ENCODE measurements at places on chromosomes 5 and 9. TPM values are rescaled to one million over a fixed set of nuclear protein-coding genes. Genes with fewer than 3 reads are reported as not detected.

GRCh38 chr5:148776261-148776660 lies 50.1 kb upstream of the ADRB2 start:
- no peak for DNase-seq

- no peak for DNase-seq
Observed at GRCh38 chr9:89174291-89174690, 4.3 kb downstream of the SHC3 start.

- no peak for DNase-seq
Observed at GRCh38 chr9:116447934-116448333, 239.2 kb upstream of the TRIM32 start.

GRCh38 chr9:88741335-88741734 lies 206.4 kb downstream of the NXNL2 start:
- DNase-seq = no peak

DNA sequence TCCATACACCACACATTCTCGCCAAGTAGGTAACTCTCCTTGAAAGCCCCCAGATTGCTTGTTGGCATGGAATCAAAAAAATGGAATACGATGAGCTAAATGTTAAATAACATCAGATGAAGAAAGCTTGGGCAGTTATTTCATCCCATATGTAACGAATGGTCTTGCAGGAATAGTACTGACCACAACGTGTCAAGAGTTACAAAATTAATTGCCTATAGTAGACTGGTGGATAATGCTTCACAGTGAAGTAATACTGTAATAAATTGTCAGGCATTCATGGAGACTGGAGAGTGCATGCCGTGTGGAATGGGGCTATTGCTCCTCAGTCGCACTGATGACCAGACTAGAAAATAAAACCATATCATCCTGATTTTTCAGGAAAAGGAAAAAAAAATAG lies 1628.7 kb downstream of the MAT2B start:
- no peak for DNase-seq

GRCh38 chr5:19928562-19929421 lies 59.2 kb downstream of the CDH18 start:
- DNase-seq = peak; percentile 28

- peak; percentile 80 for DNase-seq
Observed at GRCh38 chr5:17154211-17154996, 63.0 kb upstream of the BASP1 start.

DNA sequence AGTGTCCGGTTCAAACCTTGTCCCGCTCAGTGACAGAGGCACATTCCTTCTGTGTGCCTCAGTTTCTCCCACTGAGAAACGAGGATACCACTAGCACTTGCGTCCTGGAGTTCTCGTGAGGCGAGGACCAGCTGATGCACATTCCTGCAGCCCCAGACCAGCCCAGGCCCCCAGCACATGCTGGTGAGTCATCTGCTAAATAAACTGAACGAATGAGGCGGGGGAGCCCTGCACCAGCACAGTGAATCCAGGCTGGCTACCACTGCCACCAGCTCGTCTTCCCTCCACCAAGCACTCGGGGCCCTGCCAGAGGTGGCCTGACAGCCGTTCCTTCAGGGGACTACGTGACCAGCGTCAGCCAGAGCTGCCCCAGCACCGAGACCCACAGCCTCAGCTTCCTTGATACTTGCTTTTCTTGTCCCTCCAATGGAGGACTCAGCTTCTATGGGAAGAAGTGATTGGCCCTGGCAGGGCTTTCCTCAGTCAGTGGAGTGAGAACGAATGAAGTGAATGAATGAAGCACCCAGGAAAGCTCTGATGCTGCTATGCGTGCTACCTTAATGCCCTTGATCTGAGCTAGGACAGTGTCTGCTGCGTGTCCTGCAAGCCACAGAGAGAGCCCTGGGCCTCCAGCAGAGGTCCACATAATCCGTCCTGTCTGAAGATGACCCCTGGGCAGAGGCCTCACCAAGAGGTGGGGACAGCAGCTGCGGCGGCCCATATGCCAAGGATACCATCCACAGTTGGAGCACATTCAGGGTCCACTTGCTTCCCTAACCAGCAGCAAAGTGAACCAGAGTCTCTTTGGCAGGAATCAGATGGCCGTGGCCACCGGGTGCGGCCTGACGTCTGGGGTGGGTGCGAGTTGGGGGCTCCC lies 13.5 kb upstream of the BARX1 start:
- no peak for DNase-seq

GRCh38 chr5:51990661-51991180 lies 607.5 kb downstream of the ISL1 start:
- no peak for DNase-seq

GRCh38 chr9:28105001-28105400 lies 531.7 kb upstream of the C9orf72 start:
- DNase-seq = no peak

GRCh38 chr5:7745882-7746610 lies 104.9 kb downstream of the CFAP90 start:
- DNase-seq = peak; percentile 75

DNA sequence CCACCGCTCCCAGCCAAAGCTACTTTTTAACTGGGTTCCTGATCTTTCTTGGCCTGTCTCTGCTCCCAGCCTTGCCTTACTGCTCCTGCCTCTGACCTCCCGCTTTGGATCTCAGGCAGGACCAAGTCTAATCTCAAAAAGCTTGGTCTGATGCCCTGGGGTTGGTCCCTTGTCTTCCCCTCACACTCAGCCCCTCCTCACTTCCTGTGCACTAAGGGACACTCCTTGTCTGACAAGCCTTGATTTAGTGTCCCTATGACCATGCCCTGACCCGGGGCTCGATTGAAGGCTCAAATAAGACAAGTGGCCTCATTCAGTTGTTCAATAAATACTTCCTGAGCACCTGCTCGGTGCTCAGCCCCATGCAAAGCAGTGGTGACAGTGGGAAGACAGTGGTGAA lies 3.7 kb upstream of the GTF3C5 start:
- DNase-seq = no peak

DNA sequence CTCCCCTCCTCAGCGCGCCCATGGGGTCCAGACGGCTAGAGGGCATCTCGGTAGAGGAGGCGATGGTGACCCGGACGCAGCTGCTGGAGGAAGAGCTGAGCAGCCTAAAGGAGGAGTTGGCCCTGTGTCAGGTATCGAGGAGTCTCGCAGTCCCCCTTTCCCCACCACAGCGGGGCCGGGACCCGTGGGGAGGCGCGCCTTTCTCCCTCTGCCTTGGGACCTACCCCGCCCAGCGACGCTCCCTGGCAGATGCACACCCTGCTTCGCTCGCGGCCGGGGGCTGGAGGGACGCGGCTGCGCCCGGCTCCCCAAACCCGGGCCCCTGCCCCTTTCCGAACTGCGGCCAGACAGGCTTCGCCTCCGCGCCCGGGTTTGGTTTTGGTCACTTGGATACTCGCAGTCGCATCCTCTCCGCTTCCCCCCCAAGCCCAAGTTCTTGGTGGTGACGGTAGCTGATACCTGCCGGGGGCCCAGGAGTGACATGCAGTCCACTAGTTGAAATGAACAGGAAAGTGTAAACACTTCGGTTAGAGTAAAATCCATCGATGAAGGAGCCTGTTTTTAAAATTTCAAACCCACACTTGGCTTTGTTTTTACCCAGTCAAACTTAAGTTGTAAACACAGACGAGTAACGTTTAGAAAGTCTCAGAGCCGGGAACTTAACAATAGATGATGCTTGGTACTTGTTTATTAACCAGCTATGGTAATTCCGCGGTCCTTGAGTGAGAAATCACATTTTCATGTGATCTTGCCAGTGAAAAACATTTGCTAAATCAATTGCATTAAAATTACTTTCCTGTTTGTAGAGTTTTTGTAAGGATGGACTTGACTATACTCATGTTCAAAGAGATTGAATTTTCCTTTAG lies 688 bp downstream of the CNTLN start:
- peak; percentile 28 for DNase-seq

DNA sequence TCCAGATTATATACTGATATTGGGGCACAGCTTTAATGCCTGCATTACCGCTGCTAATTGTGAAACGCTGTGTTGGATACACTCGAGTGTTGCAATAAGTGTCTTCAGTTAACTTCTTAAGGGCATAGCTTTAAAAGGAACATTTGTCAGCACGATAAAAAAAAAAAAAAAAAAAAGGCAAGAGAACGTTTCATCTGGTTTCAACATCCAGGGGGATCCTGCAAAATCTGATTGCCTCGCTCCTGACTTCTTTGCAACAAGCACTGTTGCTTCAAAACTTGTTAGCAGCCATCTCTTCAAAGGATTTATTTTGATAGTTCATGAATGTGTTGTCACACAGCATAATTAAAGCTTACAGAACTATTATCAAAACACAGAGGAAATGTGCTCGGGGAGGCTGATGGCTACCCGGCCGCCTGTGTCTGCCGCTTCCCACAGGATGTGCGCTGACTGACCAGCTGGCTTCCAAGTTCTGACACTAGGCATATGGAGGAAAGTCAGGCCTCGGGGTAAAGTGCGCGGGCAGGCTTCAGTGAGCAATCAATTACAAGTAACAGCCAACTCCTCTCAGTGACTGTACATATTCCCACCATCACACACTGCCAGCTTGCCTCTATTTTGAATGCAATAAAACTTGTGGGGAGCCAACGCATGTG lies 77.7 kb downstream of the EBF1 start:
- peak; percentile 10 for DNase-seq

DNA sequence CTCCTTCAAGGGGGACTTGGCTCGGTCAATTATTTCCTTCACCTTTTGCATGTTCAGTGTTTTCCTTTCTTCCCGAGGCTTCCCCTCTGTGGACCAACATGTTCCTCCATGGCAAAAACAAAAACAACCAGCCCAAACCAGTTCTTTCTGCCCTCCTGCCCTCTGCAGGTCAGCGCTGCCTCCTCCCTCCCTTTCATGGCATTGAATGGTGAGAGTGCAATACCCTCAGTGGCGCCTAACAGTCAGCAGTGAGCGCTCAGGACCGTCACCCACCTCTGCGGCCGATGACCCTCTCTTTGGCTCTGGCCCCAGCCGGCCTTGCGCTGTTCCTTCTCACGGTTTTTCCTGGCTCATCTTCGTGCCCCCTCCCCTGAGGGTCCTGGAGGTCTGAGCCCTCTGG lies 34.4 kb upstream of the GNE start:
- DNase-seq = no peak

DNA sequence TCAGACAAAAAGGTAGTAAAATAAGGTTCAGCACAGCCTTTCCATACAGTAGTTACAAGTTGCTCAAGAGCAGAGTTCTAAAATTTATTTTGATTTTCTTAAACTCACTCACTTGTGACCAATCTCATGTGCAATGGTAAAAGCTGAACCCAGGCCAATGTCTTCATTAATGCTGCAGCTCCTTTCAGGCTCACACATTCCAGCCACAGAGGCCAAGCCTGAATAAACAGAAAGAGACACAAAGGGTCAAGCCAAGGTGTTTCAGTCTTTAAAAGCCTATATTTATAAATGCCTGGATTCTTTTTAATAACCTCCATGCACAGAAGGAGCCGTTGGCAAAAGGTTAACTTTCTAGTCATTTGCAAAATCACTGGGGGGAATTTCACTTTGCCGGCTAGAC lies 152.5 kb downstream of the ADAMTS6 start:
- DNase-seq = peak; percentile 5

- no peak for DNase-seq
Observed at GRCh38 chr5:84343171-84343570, 41.5 kb downstream of the EDIL3 start.

DNA sequence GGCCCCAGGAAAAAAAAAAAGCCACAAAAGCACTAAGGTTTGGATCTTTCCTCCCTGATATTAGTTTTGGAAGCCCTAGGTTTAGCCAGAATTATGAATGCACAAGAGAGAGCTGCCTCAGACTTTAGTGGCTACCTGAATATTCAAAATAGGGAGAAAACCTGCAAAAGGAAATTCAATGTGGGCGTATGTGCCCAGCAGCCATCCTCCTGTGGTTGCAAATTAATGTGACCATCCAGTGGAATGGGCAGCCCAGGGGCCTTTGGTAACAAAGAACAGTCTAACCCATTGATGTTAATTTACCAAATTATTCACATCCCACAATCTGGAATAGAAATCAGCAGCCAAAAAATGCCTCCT lies 298.4 kb downstream of the CWC27 start:
- no peak for DNase-seq

CD72 gene
- under 0.01 TPM for total RNA-seq

MARVELD2 gene
- total RNA-seq = 2.0 TPM

ZBED3 gene
- total RNA-seq = 1.1 TPM

KIF3A gene
- total RNA-seq = 4.2 TPM

PTGES gene
- total RNA-seq = 0.44 TPM

EGFLAM gene
- total RNA-seq = 0.20 TPM

IFNA2 gene
- total RNA-seq = not detected

GZMA gene
- not detected for total RNA-seq

GLDC gene
- 1.8 TPM for total RNA-seq

SHB gene
- total RNA-seq = 22.6 TPM

PPP2R2B gene
- not detected for total RNA-seq

CATSPER3 gene
- total RNA-seq = under 0.01 TPM

POU4F3 gene
- total RNA-seq = under 0.01 TPM

C5 gene
- total RNA-seq = 0.60 TPM

AGXT2 gene
- total RNA-seq = not detected
